ENCODE measurements at places on chromosomes 3 and 15.

DNA sequence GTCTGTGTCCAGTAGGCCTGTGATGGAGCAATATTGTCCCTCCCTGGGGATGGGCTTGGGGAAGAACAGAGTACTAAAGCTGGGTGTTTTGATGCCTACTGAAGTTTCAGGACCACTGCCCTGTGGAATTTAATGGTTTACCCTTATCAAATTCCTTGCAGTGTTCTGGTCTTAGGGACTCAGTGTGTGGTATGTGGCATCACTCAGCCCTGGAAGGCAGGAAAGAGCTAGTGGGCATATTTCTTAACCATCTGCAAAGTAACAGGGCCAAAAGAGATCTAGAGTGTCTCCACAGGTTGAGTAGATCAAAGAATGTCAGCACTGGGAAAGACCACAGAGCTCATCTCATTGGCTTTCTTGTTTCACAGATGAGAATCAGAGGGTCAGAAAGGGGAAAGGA, 11.8 kb upstream of the SCN10A start:
- H3K4me1 ChIP-seq, result no peaks in the 10 kb centered on the region
- no peak overlapping the region for H3K4me3 ChIP-seq
- H3K36me3 ChIP-seq, result no peaks in the 10 kb centered on the region

- no peak overlapping the region for H3K4me3 ChIP-seq
- H3K27me3 ChIP-seq, result no peaks in the 10 kb centered on the region
- H3K36me3 ChIP-seq, result no peaks in the 10 kb centered on the region
- no peak overlapping the region for H3K27ac ChIP-seq
Measured at GRCh38 chr3:75978686-75979085, 193.3 kb upstream of the ZNF717 start.

DNA sequence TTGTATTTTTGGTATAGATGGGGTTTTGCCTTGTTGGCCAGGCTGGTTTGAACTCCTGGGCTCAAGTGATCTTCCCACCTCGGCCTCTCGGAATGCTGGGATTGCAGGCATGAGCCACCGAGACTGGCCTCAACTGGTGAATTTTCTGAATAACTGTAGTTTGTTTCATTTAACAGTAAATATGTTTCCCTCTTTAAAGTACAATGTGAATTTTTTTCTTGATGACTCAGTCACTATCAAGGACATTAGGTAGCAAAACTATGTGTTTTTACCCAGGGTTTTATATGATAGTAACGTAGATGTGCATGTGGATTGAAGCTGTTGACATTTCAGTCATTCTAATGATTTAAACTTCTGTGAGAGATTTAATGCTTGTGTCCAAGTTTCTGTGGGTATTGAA, 40.2 kb upstream of the MAPKBP1 start:
- no peaks in the 10 kb centered on the region for H3K27me3 ChIP-seq
- no peak overlapping the region for H3K27ac ChIP-seq
- H3K4me3 ChIP-seq, result no peak overlapping the region
- peaks cover 8% of the 10 kb centered on the region for H3K36me3 ChIP-seq
- no peak for DNase-seq
- no peaks in the 10 kb centered on the region for H3K4me1 ChIP-seq

DNA sequence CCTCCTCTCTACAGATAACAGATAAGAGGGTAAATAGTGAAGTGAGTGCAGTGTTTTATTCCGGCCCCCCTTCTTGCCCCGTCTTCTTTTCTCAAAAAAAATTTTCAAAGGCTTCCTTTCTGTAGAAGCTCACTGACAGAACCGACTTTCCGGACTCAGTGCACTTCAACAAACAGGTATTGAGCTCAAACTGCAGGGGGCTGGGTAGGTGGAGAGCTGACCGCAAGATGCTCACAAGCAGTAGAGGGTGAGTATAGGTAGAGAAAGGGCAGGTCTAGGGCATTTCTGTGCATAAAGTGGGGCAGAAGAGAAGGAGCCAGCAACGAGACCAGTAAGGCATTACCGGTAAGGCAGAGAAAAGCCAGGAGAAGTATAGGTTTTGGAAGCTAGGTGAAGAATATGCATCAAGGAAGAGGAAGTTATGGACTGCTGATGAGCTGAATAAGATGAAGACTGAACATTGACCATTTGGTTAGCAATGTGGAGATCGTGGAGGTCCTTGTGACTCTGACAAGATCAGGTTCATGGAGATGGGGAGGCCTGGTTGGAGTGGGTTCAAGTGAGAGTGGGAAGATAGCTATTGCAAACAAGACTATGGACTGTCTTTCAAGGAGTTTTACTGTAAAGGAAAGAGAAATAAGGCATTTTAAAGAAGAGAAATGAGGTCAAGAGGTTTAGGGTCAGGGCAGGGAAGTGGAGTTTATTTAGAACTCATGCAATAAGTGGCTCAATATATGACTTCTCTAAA, 97.4 kb downstream of the ST6GAL1 start:
- no peak overlapping the region for H3K27ac ChIP-seq
- H3K4me1 ChIP-seq, result no peaks in the 10 kb centered on the region
- H3K27me3 ChIP-seq, result no peaks in the 10 kb centered on the region
- no peak for DNase-seq
- H3K4me3 ChIP-seq, result no peak overlapping the region

GRCh38 chr3:119864476-119864875, 82.6 kb downstream of the NR1I2 start:
- H3K4me1 ChIP-seq, result no peaks in the 10 kb centered on the region
- H3K4me3 ChIP-seq, result no peak overlapping the region
- no peaks in the 10 kb centered on the region for H3K36me3 ChIP-seq
- H3K27me3 ChIP-seq, result no peaks in the 10 kb centered on the region
- DNase-seq, result no peak

DNA sequence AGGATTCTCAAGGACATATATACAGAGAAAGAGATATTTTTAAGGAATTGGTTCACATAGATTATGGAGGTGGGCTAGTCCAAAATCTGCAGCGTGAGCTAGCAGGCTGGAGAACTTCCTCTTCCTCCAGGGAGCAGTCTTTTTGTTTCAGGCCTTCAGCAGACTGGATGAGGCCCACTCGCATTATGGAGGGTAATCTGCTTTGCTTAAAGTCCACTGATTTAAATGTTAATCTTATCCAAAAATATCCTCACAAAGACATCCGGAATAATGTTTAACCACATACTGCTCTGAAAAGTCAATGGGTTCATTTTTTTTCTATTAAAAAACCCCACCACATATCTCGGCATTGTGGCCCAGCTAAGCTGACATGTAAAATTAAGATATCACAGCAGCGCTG, 22.2 kb upstream of the NRROS start:
- peaks cover 10% of the 10 kb centered on the region for H3K4me1 ChIP-seq
- H3K4me3 ChIP-seq, result no peak overlapping the region
- H3K36me3 ChIP-seq, result no peaks in the 10 kb centered on the region
- H3K27ac ChIP-seq, result peak overlapping the region; percentile 26
- no peaks in the 10 kb centered on the region for H3K27me3 ChIP-seq

DNA sequence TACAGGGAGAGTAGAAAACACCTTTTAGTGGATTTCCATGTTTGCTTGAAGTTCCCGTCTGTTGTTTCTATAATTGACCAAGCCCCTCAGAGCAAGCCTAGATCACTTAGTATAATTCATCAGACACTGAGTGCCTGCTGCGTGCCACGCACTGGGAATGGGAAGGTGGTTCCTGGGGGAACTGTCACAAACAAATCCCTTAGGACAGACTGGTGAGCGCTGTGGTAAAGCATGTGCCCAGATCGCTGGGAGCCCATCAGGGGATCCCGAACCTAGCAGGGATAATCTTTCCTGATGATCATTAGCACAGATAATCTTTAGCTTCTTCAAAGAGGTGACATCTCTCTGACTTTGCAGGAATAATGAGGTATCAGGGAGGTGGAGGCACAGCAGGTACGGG, 9.6 kb downstream of the MRPS11 start:
- no peaks in the 10 kb centered on the region for H3K4me1 ChIP-seq
- DNase-seq, result no peak
- H3K4me3 ChIP-seq, result no peak overlapping the region
- no peaks in the 10 kb centered on the region for H3K27me3 ChIP-seq

GRCh38 chr15:86488046-86488445, 408.4 kb downstream of the AGBL1 start:
- H3K27ac ChIP-seq, result no peak overlapping the region
- DNase-seq, result no peak
- no peak overlapping the region for H3K4me3 ChIP-seq
- no peaks in the 10 kb centered on the region for H3K4me1 ChIP-seq
- H3K36me3 ChIP-seq, result no peaks in the 10 kb centered on the region

- no peaks in the 10 kb centered on the region for H3K27me3 ChIP-seq
- DNase-seq, result no peak
- peaks cover 67% of the 10 kb centered on the region for H3K36me3 ChIP-seq
- no peak overlapping the region for H3K4me3 ChIP-seq
Measured at GRCh38 chr3:195876297-195877064, 31.9 kb downstream of the TNK2 start.

GRCh38 chr3:30608598-30608947, 2.2 kb downstream of the TGFBR2 start:
- H3K36me3 ChIP-seq, result no peaks in the 10 kb centered on the region
- peak overlapping the region; percentile 77 for H3K4me3 ChIP-seq
- peaks cover 31% of the 10 kb centered on the region for H3K4me1 ChIP-seq
- no peaks in the 10 kb centered on the region for H3K27me3 ChIP-seq

DNA sequence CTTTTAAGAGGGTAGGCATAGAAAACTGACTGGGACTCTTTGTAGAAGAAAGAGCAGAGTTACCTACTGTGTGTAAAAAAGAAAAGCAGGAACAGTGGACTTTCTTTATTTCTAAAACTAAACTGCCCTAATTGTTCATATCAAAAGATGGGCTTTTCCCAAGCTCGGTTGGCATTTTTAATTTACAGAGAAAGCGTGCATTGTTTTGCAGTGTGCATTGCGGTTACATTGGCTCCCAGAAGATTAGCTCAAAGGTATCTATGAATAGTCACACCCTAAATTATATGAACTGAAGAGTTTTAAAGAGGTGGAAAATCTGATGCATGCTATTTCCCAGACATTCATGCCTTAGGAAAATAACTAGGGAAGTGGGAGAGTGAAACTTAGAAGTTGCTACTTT, 36.5 kb downstream of the MITF start:
- peaks cover 20% of the 10 kb centered on the region for H3K4me1 ChIP-seq
- H3K4me3 ChIP-seq, result no peak overlapping the region
- DNase-seq, result no peak
- H3K27me3 ChIP-seq, result no peaks in the 10 kb centered on the region

- H3K4me3 ChIP-seq, result no peak overlapping the region
- DNase-seq, result no peak
- H3K36me3 ChIP-seq, result no peaks in the 10 kb centered on the region
- H3K27ac ChIP-seq, result peak overlapping the region; percentile 46
- H3K4me1 ChIP-seq, result no peaks in the 10 kb centered on the region
- H3K27me3 ChIP-seq, result no peaks in the 10 kb centered on the region
Measured at GRCh38 chr3:12235691-12236090, 53.2 kb upstream of the PPARG start.

DNA sequence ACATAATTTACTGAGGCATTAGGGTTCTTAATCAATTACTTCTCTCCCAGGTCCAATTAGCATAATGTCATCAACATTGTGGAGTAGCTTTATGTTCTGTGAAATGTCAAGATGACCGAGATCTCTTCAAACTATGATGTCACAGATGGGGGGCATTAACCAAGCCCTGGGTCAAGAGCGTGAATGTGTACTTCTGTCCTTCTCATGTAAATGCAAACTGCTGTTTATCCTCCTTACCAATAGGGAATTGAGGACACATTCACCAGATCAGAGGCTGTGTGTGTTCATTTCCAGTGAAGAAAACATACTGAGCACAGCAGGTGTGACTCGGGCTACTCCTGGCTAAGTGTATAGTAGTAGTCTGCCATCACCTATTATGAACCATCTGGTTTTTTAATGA, 177.9 kb downstream of the MINAR1 start:
- no peaks in the 10 kb centered on the region for H3K36me3 ChIP-seq
- no peak overlapping the region for H3K4me3 ChIP-seq
- no peaks in the 10 kb centered on the region for H3K27me3 ChIP-seq
- DNase-seq, result no peak

- no peak overlapping the region for H3K27ac ChIP-seq
- no peaks in the 10 kb centered on the region for H3K36me3 ChIP-seq
- H3K4me3 ChIP-seq, result no peak overlapping the region
- no peak for DNase-seq
Measured at GRCh38 chr3:182713111-182713510, 80.2 kb upstream of the ATP11B start.

- H3K4me3 ChIP-seq, result no peak overlapping the region
- no peaks in the 10 kb centered on the region for H3K36me3 ChIP-seq
- no peak for DNase-seq
- no peak overlapping the region for H3K27ac ChIP-seq
- H3K4me1 ChIP-seq, result no peaks in the 10 kb centered on the region
- H3K27me3 ChIP-seq, result no peaks in the 10 kb centered on the region
Measured at GRCh38 chr15:25985165-25985564, 122.0 kb upstream of the ATP10A start.

DNA sequence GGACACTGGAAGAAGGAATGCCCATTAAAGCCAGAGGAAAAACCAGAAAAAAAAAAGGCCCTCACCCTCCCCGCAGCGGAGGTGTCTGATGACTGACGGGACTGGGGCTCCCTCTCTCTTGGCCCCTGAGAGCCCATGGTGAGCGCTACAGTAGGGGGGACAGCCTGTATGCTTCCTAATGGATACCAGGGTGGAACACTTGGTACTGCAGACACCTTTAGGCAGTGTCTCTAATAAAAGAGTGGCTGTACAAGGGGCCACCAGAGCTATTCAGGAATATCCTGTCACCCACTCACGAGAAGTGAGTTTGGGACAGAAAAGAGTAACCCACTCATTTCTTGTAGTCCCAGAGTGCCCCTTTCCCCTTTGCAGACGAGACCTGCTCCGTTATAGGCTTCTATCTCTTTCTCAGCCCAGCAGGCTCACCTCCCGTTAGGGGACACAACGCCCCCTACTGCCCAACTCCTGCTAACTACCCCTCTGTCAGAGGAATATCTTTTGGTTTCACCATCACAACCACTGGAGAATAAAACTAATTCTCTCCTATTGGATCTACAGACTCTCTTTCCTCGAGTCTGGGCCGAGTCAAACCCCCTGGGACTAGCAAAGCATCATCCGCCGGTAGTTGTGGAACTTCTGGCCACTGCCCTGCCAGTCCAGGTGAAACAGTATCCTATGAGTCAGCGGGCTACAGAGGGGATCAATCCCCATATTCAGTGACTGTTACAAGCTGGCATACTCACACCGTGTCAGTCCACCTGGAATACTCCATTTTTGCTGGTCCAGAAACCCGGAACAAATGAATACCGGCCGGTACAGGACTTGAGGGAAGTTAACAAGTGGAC, 40.8 kb downstream of the ZBTB11 start:
- H3K27ac ChIP-seq, result no peak overlapping the region
- H3K36me3 ChIP-seq, result no peaks in the 10 kb centered on the region
- H3K27me3 ChIP-seq, result no peaks in the 10 kb centered on the region

- H3K27ac ChIP-seq, result no peak overlapping the region
- no peak for DNase-seq
- no peak overlapping the region for H3K4me3 ChIP-seq
- no peaks in the 10 kb centered on the region for H3K4me1 ChIP-seq
- H3K27me3 ChIP-seq, result no peaks in the 10 kb centered on the region
Measured at GRCh38 chr3:127039719-127040118, 56.8 kb downstream of the PLXNA1 start.

GRCh38 chr15:99050328-99050980, 42.9 kb upstream of the PGPEP1L start:
- H3K4me1 ChIP-seq, result no peaks in the 10 kb centered on the region
- H3K4me3 ChIP-seq, result no peak overlapping the region
- no peak overlapping the region for H3K27ac ChIP-seq
- H3K36me3 ChIP-seq, result no peaks in the 10 kb centered on the region
- H3K27me3 ChIP-seq, result no peaks in the 10 kb centered on the region
- no peak for DNase-seq
